Neural crest cell (in vitro differentiated cells): ENCODE measurements at places on chromosomes 13 and 19. TPM values are rescaled to one million over a fixed set of nuclear protein-coding genes. Genes with fewer than 3 reads are reported as not detected.

Gene CRYL1
- 19.9 and 20.6 TPM in 2 replicates for total RNA-seq

Gene PTH2
- total RNA-seq = not detected in 2 replicates

Gene DCT
- 0.12 and 0.43 TPM in 2 replicates for total RNA-seq

Gene MTUS2
- total RNA-seq = 0.89 and 0.91 TPM in 2 replicates

Gene RASIP1
- 0.59 and 1.0 TPM in 2 replicates for total RNA-seq

- DNase-seq = no peak
Observed at GRCh38 chr19:48807590-48808308, 3.1 kb downstream of the BCAT2 start.

DNA sequence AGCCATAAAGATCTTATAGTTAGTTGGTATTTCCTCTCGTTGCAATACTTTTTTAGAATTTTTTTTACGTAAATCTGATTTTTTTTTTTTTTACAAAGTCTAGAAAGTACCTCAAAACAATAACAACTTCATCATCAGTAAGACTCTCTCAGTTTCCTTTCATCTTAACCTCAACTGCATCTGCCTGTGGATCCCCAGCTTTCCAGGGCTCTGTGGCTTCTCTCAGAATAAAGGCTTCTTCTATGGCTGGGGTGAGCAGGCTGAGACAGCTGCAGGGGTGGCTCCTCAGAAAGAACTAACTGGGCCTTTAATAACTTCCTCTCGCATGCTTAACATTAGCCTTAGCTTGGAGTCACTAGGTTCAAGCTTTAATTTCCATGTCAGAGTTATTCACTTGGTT is 4.2 kb downstream of the ZNF506 start:
- no peak for DNase-seq

DNA sequence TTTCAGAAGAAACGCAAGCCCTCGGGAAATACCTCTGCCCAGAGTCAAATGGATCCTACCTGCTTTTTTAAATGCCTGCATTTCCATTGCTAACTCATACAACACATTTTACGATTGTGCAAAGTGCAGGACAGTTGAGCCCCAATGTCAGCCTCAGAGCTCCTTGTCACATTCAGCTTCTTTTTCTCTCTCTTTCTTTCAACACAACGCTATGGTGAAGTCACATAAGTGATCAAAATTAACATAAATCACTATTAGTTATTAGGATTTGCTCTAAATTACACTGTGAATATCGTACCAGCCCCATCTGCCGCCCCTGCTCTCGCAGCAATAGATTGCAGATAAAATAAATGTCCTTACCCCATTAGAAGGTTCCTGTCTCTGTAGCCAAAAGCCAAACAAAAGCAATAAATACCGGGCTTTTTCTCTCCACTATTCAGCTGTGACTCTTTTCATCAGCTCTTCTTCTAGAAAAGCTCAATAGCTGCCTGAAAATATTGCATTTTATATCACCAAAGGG is 8.8 kb downstream of the POU4F1 start:
- DNase-seq = no peak

GRCh38 chr19:41364524-41365391 is 809 bp upstream of the B9D2 start:
- DNase-seq = no peak

DNA sequence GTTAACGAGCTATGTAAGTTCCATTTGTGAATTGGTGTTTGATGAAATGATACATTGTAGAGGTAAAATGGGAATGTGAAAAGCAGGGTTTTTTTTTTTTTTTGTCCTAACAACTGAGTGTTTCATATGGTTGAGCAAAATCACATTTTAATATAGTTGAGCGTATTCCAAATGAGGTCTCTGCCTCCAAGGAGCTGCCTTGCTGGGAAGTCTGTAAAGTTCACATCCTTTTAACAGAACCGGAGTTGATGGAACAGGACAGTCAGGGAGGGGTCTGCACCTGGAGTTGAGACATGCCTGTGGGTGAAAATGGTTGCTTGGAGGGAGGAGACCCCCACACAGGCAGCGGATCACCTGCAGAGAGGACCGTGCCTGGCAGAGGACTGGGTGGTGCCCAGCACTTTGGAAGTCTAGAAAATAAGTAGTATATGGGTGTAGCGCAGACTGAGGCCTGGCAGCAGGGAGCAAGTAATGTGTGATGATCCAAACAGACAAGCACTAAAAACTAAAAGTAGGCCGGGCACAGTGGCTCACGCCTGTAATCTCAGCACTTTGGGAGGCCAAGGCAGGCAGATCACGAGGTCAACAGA is 75.2 kb upstream of the UBAC2 start:
- DNase-seq = no peak

- DNase-seq = no peak
Observed at GRCh38 chr13:113920606-113921286, 53.1 kb downstream of the C13orf46 start.

GRCh38 chr19:43726736-43727592 is 11.1 kb downstream of the IRGC start:
- DNase-seq = no peak

- DNase-seq = no peak
Observed at GRCh38 chr13:31920727-31921100, 110.9 kb upstream of the FRY start.

DNA sequence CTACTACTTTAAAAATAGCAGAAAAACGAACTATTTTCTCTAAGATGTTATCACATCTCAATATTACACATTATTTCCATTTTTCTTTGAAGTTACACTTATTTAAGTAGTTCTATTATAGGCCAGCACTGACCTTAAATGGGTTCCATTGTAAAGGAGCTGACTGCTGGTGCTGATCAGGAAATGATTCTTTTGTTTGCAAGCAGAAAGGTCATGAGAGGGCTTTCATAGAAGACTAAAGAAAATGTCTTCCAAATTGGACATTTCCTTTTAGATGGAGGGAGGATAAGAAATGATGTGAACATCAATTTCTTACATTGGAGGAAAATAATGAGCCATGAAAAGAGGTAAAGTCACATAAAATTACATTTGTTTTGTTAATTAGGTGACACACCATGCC is 96.2 kb downstream of the SUCLA2 start:
- DNase-seq = no peak

DNA sequence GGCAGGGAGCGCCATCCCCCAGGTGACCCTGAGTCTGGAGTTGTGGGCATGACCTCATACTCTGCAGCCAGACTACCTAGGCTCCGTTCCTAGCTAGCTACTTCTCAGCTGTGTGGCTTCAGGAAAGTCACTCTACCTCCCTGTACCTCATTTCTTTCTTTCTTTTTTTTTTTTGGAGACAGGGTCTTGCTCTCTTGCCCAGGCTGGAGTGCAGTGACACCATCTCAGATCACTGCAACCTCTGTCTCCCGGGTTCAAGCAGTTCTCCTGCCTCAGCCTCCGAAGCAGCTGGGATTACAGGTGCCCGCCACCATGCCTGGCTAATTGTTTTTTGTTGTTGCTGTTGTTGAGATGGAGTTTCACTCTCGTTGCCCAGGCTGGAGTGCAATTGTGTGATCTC is 15.0 kb downstream of the PLIN3 start:
- no peak for DNase-seq

- DNase-seq = no peak
Observed at GRCh38 chr13:114101358-114102130, 30.9 kb downstream of the RASA3 start.

- DNase-seq = no peak
Observed at GRCh38 chr13:33165787-33166186, 119.8 kb downstream of the STARD13 start.

- DNase-seq = no peak
Observed at GRCh38 chr19:18254546-18255503, 19.4 kb downstream of the IQCN start.

DNA sequence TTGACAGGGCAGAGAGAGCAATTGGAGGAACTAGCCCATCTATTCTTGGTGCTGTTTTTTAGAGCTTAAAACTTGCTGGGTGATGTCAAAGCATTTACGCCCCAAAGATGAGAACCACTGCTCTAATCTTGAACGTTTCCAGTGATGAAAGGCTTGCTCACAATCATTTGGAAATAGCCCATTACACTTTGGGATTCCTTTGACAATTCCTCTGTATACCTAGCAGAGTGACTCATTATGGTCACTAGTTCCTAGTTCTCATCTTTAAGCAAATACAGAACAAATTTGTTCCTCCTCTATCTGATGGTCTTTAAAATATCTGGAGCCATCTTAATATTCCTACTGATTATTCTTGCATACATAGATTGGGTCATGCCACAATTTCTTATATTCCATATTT is 112.3 kb downstream of the GPC6 start:
- no peak for DNase-seq

GRCh38 chr19:29636553-29637360 is 28.5 kb upstream of the PLEKHF1 start:
- DNase-seq = no peak

DNA sequence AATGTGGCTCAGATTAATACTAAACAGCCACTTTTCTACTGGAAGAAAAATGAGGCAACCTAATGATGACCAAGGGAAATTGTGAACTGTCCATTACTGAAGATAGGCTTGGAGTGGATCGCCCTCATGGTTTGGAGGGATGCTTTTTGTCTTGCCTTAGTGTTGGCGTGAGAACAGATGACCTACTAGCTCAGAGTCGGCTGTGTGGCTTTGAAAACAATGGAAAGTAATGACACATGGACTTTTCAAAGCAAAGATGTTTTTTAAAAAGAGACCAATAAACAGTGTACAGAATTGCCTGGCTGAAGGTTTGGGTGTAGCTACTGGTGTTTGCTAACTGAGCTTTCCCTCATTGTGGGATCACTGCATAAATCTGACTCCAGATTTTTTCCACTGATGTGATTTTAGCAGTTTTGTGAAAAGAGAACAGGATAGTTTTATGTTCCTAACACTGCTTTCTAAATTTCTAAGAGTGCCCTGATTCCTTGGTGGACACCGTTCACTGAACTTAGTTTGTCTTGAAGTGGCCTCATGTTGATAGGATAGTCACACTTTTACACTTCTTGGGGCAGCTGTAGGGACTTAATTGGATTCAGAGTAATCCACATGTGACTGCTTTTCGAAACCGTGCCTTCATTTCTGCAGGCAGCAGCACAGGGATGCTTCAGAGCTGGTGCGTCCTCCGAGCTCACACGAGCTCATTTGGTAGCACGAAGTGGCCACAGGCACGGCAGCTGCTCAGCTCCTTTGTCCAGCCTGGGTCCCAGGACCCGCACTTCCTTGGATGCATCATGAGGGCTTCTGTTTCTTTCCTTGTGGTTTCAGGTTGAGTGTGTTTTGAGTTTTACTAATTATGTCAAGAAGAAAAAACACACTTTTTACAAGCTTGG is 4.3 kb downstream of the CEBPG start:
- no peak for DNase-seq

DNA sequence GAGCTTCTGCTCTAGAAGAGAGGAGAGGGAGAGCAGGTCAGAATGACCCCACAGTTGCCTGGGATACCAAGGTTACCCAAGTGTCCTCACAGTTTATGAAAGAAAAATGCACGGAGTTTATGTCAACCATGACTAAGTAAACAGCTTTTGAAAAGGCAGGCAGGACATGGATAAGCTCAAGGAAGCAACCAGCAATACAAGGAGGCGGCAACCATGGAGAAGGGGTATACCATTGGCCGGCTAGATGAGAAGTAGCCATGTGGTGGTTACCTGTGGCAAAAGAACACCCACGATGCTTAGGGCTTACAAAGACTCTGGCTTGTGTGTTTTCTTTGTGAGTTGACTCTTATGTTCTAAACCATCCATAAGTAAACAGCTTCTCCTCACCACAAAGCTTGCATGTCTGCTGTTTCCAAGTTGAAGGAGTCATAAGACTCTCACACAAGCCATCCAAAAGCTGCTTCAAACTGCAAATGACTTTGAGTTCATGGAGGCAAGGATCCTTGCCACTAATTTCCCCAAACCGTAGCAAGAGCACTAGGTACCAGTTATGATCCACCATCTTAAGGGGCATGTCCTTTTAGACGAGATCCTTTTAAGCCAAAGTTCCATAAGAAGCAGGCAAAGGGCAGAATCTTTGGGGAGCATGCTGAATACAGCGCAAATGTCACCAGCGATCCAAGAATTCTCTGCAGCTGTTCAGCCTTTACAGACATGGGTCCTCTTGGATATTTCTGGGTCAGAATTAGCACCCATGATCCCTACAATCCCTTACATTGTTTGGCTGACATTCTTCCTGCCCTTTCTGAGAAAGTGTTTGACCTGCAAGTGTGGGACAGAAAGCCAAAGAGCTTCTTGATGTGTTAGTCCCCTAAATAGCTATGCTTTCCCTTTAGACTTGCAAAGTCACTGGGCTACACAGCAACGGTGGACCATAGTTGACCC is 74.8 kb upstream of the IPO5 start:
- DNase-seq = no peak

GRCh38 chr13:43356567-43356966 is 333.2 kb downstream of the DNAJC15 start:
- no peak for DNase-seq

DNA sequence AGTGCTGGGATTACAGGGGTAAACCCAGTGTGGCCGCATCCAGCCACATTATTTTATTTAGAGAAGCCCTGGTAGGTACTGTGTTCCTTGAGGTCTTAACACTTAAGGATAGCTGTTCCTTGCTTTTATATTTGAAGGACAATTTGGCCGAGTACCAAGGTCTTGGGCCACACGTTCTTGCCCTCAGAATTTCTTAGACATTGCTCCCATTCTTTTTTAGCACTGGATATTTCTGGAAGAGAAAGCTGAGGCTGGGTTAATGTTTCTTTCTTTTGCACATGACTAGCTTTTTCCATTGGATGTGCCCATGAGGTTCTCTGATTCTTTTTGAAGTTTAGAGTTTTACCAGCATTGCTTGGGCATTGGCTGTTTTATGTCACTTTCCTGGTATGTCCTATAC is 5.5 kb upstream of the RNF113B start:
- no peak for DNase-seq

DNA sequence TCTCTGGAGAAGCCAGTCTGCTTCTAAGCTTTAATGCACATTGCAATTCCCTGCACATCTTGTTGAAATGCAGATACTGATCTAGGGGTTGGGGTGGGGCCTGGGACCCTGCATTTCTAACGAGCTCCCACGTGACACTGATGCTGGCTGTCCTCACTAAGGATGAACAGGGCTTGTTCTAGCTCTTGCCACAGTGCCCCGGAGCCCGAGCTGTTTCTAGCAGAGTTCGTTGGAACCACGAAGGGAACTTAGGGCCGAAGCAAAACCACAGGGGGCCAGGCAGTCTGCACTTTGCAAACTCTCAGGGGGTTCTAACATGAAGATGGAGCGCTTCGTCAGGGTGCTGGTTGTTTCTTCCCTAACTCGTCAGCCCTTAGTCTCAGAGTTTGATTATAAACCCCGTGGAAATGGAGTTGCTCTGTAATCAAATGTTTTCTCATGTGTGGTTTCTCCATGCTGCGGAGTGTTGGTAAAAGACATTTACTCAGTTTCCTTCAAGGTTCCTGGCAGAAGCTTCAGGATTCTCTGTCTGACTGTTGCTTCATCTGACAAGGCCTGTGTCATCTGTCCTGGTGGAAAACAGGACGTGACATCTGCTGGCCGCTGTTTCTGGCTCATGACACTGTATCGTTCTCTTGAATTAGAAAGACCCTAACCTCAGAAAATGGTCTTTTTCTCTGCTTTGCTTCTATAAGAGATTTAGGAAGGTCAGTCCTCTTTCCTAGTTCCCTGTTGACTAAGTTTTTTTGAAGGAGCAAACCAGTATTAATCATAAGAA is 221.5 kb downstream of the TEX29 start:
- no peak for DNase-seq
